Stimulated activated CD4-positive, alpha-beta T cell treated with anti-CD3 and anti-CD28 coated beads, TNF-alpha, amount 100 ng/mL, for 48 hours (primary cell): ENCODE measurements at places on chromosomes 3 and 15.
A peak's percentile ranks its signal among the peaks of the same experiment; 100 is the strongest.

DNA sequence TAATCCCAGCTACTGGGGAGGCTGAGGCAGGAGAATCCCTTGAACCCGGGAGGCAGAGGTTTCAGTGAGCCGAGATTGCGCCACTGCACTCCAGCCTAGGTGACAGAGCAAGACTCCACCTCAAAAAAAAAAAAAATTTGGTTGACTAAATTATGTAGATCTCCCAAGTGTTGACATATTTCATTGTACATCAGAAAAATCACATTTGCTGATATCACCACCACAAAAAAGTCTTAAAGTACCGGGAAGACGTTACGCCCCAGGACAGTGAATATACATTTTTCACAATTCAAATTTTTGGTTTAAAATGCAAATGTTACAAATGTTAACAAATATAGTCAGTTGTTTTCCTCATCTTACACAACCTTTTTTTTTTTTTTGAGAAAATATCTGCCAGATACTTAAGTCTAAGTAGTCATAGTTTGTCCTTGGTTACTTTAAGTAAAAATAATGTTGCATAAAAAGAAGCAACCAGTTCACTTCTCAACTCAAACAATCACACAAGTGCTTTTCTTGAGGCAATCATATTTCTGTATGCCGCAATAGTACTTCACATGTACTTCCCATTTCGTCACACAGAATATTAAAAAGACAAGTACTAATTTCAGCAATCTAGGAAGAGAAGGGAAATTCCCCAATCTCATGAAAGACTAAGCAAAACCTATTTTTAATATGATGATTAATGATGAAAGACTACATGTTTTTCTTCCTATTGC is 41.0 kb upstream of the TCF12 start:
- DNase-seq = no peak

GRCh38 chr3:184290331-184290730 is 8.7 kb upstream of the PSMD2 start:
- DNase-seq = no peak

GRCh38 chr3:187973977-187974870 is 179.7 kb upstream of the LPP start:
- DNase-seq = no peak

GRCh38 chr15:50315814-50316630 is 39.0 kb downstream of the GABPB1 start:
- no peak for DNase-seq

GRCh38 chr3:146780251-146780650 is 175.1 kb upstream of the PLSCR5 start:
- DNase-seq = no peak

DNA sequence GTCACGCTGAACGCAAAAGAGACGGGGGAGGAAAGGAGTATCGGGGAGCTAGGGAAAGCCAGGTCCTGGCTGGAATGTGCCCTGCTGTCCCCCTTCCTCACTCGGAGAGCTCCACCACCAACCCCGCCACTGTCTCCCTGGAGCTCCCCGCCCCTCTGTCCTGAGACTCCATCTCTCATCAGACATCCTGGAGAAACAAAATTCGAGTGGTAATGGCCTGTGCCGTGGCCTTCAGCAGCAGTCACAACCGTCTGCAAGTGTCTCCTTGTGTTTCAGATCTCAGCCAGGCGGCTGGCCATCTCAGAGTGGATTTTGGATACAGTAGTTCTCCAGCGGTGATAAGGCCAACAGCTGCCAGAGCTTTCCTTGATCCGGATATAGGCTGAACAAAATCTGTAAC is 76.9 kb downstream of the OCA2 start:
- DNase-seq = no peak

DNA sequence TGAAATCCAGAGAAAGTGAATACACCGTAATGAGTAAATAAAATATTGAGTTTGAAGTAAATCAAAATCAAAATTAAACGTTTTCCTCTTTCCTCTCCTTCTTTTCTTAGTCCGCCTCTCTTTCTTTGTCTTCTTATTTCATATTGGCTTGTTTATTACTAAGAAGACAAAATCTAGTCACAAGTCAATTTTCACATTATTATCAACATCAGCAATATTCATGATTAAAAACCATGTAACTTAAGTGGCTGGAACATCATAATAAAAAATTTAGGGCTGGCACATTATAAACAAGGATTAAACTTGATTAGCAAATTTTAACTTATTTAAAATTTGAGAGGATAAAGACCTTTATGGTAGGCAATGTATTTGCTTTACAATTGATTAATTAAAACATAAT is 61.4 kb downstream of the BCHE start:
- DNase-seq = no peak

DNA sequence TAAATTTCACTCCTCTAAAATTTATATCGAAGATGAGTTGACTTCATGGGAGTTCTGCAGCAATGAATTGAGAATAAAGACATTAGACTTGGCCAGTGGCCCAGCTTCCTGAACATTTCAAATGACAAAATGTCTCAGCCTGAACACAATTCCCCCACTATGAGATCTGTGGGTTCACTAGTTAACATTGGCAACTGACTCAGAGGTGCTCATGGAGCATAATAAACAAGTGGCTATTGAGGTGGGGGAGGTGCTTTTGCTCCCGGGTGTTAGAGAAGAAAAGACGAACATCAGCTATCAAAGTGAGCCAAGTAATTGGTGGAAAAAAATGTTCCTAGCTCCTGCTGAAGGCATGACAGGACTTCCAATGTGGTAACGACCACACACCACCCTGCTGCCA is 6.3 kb downstream of the ATP13A4 start:
- DNase-seq = no peak

- no peak for DNase-seq
Observed at GRCh38 chr3:52721002-52721729, 15.3 kb downstream of the SPCS1 start.

DNA sequence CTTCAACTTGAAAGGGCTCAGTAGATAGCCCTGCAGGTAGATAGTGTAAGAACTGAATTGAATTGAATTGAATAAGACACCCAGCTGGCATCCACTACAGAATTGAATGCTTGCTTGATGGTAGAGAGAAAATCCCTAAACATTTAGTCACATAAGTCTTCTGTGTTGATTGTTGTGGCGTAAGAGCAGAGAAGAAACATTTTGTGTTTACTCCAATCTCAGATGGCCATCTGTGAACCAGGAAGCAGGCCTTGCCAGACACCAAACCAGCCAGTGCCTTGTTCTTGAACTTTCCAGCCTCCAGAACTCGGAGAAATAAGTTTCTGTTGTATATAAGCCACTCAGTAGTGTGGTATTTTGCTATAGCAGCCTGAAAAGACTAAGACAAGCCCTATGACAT is 43.6 kb downstream of the SST start:
- no peak for DNase-seq

GRCh38 chr3:165920984-165921383 is 83.8 kb upstream of the BCHE start:
- no peak for DNase-seq

GRCh38 chr3:78970656-78971055 is 797.1 kb downstream of the ROBO1 start:
- no peak for DNase-seq

DNA sequence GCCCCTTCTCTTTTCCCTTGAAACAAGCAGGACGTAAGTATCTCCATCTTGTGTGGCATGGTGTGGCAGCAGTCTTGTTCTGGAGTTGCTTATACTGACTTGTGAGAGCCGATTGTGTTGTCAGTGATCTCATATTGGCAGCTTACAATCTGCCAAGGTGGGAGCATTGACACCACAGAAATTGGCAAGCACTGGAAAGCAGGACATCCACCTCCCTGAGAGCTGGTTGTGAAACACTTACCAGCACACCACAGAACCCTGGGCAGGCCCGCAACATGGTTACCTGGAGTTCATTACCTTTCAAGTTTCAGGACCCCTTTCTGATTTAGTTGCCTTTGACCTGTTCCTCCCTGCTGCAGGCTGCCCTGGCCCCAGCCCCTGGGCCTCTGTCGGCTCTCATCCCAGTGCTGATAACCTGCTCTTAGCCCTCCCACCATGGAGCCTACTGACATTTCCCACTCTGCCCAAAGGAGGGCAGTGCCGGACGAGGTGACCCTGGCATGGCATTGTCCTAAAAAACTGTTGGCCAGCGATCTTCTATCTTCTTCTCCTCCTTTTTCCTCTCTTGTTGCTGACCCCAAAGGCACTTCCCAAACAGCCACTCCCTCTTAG is 10.6 kb upstream of the ATP2B2 start:
- no peak for DNase-seq

- DNase-seq = no peak
Observed at GRCh38 chr15:75646944-75647364, 758 bp upstream of the SNX33 start.

DNA sequence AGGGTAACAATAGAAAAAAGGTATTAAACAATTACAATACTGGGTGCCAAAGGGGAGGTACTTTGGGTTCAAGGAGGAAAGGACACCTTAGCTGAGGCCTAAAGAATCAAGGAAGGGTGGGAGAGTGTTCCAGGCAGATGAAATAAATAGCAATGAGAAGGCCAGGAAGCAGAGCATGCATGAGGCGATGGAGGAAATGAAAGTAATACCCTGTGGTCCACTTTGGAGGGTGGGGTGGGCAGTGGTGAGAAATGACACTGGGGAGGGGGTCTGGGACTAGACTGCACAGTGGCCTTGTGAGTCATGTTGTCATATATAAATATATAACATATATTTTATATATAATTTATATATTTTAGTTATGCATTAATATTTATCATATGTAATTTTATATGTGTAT is 55.9 kb downstream of the BHLHE40 start:
- no peak for DNase-seq

GRCh38 chr3:188526057-188526456 is 372.1 kb downstream of the LPP start:
- DNase-seq = no peak

GRCh38 chr15:22878103-22878502 is 39.6 kb downstream of the NIPA2 start:
- no peak for DNase-seq

DNA sequence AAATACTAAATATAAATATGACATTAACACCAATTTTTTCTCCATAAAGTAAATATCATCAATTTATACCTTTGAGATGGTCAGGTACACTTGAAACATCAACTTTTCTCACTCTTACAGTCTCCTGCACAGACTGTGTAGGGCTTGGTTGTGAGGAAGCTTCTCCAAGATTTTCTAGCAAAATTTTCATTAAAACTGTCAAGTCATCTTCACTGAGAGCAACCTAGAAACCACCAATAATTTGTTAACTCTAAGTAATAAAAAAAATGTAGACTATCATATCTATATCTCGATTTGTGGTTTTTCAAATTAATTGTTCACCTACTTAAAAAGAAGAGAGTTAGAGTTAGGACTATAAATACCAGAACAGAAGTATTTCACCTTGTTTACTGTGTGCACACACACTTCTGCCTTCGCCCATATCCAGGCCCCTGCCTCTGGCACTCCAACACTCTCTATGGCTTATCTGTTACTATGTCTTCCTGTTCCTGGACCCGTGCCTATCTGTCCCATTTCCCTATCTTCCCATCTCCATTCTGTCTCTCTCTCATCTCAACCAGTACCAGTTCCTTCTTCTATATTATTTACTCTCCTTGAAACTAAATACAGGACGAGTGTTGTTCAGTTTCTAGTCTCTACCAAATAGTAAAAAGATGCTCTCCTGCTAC is 123.6 kb downstream of the VPS13C start:
- no peak for DNase-seq

DNA sequence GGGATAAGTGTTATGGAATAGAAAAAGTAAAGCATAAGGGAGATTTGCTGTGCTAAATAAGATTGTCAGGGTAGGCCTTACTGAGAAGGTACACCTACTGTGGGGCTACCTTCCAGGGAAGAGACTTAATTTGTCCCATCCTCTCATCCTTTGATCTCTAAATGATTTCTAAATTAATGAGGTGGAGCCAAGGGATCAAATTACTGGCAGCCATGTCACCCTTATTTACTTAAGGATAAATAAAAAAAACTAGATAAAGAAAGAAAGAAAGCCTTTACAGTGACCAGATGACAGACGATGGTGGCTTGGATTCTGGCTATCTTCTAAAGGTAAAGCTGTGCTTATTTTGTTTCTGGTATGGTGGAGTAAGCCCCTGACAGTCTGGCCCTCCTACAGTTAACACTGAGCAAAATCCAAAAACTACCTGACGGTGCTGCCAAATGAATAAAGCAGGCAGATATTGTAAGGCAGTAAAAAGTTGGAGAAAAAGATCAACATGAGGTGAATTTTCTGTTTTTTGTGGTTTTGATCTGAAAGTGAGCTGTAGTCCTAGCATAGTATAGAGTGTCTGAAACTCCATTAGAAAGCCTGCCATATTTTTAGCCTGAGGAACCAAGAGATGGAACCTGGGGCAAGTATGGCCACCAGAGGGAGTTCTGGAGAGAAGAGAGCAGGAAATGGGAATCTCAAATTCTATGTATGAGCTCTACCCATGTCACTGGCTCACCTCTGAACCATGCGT is 285.1 kb upstream of the MANF start:
- DNase-seq = no peak

DNA sequence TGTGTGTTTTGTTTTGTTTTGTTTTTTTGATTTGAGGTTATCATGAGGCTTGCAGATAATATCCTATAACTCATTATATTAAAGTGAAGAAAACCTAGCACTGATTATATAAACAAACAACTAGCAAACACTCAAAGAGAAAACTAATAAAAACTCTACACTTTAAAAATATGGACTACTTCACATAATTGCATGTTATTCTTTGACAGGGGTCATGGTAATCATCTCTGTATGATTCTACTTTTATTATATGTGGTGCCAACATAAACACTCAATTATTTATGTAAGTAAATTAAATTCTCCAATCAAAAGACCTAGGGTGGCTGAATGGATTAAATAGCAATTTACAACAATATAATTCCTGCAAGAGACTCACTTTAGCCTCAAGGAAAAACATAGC is 44.6 kb upstream of the P3H2 start:
- DNase-seq = no peak

DNA sequence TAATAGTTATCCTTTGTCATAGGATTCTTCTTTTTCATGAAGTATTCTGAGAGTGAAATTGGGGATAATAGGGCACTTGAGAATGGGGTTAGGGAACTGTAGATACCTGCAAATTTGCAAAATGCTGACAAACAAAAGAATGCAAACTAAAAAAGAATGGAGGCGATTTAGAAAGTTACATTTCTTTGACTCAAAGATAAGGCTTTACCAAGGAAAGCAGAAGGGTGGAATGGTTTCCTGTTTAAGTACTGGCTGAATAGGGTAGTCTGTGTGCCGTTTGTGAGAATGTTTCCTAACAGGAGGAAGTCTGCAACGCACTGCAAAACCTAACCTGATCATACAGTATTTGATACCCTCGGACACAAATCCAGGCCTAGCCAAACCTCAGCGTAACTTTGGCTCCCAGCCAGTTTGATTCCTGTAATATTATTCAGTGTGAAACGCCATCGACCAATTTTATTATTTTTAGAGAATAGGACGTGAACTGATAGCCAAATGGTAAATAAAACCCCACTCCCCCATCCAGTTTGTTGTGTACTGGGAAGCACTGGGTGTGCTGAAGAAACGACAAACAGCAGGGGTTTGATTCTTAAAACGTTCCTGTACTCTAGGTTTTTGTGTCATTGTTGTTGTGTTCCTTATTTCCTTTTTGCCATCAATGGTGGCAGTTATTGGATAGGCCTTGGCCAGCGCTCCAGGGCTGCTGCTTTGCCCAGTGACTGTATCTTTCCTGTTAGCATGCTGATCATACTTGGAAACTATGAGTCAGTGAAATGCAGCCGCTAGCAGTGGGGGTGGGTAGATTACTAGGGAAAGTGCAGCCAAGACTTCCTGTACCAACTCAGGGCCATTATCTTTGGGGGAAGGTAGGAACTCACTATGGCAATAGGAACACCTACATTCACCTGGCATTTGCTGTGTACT is 148.0 kb upstream of the TBL1XR1 start:
- no peak for DNase-seq

- DNase-seq = peak; percentile 70
Observed at GRCh38 chr15:65384895-65385869, 7.4 kb upstream of the IGDCC3 start.
